KG1 (cell line): ENCODE measurements at places on chromosomes 3 and 15.

GRCh38 chr15:43463507-43463906, 29.4 kb downstream of the TP53BP1 start:
- no peak for DNase-seq

GRCh38 chr3:122464659-122465058, 48.8 kb upstream of the WDR5B start:
- DNase-seq = no peak

GRCh38 chr3:171986176-171986575, 53.2 kb upstream of the FNDC3B start:
- DNase-seq = peak; percentile 32

- DNase-seq = no peak
These were observed 109.8 kb upstream of the NR2F2 start for GRCh38 chr15:96220657-96221056.

GRCh38 chr15:58987036-58987435, 427 bp upstream of the RNF111 start:
- no peak for DNase-seq

- no peak for DNase-seq
These were observed 89.7 kb downstream of the TP63 start for GRCh38 chr3:189720736-189721417.

- DNase-seq = no peak
These were observed 10.7 kb downstream of the SLC6A20 start for GRCh38 chr3:45785605-45786150.

GRCh38 chr3:135736740-135737139, 228.8 kb upstream of the PPP2R3A start:
- DNase-seq = no peak

- DNase-seq = no peak
These were observed 47.5 kb upstream of the EPHB3 start for GRCh38 chr3:184514171-184514490.

DNA sequence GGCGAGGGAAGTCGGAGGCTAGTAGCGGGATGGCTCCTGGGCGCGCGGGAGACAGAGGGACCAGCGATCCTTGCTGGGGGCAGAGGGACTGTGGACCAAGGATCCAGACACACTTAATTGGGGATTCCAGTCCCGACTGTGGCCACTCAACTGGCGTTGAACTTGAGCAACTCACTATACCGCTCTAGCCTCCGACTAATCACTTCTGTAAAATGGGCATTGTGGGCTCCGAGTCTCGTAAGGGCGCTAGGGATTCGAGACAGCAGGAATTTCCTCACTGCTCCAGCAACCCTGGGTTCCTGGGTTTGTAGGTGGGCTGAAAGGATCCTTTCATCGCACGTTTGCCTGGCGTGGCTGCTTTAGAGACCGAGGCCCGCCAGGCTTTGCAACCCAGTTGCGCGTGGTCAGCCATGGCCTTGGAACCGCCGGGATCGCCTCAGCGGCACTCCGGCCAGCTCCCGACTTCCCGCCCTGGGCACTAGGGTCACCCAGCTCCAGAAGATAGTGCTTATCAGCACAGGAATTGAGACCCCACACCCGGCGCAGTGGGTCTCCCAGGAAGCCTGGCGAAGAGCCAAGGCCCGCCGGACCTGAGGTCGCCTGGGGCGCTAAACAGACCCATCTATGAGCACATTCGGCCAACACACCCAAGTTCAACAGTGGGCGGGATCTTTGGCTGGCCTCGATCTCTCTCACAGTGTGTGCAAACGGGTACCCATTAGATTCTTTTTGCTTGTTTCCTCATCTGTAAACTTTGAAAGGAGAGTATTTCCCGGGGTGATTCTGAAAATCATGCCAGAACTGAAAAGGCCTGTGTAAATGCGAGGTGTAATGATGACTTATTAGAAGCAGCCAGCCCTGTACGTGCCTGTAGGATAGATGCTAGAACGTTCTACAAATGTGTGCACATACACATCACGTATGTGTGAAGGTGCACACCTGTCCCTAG, 9.9 kb downstream of the FOXL2 start:
- DNase-seq = no peak

DNA sequence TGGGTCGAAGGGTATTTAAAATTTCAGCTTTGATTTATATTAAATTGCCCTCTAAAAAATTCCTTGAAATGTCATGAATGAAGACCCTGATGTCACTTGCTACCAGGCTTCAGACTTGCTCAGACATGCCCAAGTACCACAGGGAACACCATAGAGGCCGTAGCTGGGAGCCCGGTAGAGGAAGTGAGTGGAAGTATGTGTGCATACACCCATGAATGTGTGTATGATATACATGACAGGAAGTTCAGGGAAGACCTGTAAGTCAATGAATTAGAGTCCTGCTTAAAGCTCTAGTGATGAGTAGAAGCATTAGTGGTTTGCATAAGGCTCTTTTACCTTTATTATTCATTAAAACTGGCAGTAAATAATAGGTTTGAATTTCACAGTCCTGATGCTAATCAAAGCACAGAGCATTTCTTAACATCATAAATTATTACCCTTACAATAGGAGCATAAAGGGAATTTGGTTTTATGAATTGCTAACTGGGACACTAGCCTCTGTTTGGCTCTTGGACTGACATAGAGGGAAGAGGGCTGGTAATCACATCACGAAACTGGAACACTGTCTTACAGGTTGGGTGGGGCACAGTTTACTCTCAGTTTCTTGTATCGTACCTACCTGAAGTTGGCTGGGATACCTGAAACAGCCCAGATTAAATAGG, 144.4 kb downstream of the CHST2 start:
- no peak for DNase-seq

DNA sequence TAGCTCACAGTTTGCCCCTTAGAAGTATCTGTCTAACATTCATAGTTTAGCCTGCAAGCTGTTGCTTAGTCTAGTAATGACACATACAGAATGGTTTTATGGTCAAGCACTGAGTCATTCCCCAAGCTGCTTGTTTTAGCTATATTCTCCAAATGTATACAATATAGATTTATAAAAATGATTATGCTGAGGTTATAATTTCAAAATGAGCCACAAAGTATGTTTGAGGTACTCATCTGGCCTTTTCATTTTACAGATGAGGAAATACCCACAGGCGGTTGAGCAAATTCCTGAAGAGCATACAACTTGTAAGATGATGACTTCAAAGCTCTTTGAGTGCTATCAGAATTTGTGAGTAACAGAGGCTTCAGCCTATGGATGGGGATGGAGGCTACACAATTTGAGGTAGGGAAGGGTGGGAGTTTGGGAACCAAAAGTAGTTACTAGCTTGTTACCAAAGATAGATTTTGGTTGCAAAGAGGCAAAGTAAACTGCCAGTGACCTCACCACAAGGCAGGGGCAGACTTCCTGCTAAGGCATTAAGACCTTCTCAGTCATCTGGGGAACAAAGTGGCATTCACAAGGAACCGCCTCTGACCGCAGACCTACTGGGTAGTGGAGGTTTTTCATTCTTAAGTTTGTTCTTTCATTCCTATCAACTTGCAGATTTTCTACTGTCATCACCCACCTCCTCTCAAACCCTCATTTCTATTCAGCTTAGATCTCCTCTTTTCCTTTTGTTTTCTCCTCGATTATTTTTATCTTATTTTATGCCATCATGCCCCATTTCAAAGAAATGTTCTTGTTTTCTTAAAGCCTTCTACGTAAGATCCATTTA, 257.2 kb upstream of the NECTIN3 start:
- no peak for DNase-seq

- DNase-seq = no peak
These were observed 16.5 kb downstream of the ANXA2 start for GRCh38 chr15:60381148-60381788.

GRCh38 chr3:112132554-112132953, 494 bp downstream of the GCSAM start:
- no peak for DNase-seq

- no peak for DNase-seq
These were observed 141.9 kb downstream of the P3H2 start for GRCh38 chr3:189978753-189979152.

GRCh38 chr3:49724586-49724985, 835 bp upstream of the GMPPB start:
- DNase-seq = no peak

- DNase-seq = no peak
These were observed 6.4 kb downstream of the IQSEC1 start for GRCh38 chr3:13066834-13067233.

GRCh38 chr3:159832024-159832423, 156.6 kb upstream of the IL12A start:
- no peak for DNase-seq

GRCh38 chr15:43190178-43190577, 5.0 kb downstream of the CCNDBP1 start:
- no peak for DNase-seq

GRCh38 chr3:65905771-65906170, 132.9 kb downstream of the MAGI1 start:
- no peak for DNase-seq

GRCh38 chr3:130779486-130779885, 32.9 kb upstream of the PIK3R4 start:
- no peak for DNase-seq

GRCh38 chr3:44734646-44735168, 5.3 kb downstream of the ZNF501 start:
- DNase-seq = no peak
